Fibroblast of gingiva (primary cell): ENCODE measurements at places on chromosomes 3 and 15.
A peak's percentile ranks its signal among the peaks of the same experiment; 100 is the strongest.

- DNase-seq, result no peak
Measured at GRCh38 chr15:55106155-55106554, 90.6 kb downstream of the RSL24D1 start.

DNA sequence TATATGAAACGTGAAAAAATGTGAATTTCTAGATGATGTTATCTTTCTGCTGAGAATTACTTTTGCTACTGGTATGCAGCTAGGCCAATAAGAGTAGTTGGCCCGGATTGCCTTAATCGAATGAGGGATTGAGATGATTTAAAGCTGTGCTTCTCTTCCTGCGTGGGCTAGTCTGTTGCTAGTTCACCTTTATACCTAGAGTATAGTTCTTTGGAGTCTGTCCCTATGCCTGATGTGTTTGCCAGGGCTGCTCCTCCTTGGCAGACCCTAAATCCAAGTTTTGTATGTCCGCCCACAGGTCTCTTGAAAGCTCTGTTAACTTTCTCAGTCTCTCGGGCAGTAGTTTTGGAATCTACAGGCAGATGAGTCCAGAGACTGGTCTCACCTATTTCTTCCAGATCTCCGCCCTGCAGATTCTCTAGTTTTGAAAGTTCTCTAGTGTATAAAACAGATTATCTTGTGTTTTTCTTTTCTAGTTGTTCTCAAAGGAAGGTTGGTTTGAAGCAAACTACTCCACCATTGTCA, 64.9 kb downstream of the MEF2A start:
- no peak for DNase-seq

DNA sequence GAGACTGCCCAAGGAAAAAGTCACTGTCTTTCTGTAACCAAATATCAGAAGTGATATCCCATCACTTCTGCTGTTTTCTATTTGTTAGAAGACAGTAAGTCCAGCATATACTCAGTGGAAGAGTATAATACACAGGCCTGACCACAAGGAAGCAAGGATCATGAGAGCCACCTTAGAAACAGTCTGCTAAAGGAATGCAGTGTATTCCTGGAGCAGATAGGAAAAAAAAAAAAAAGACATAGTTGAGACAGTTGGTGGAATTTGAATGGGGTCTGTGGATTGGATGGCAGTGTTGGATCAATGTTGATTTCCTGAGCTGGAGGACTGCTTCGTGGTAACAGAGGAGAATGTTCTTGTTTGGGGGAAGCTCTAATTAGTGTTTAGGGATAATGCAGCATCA, 26.5 kb upstream of the FBXL2 start:
- DNase-seq, result no peak

GRCh38 chr3:183930086-183930485, 45.4 kb upstream of the PARL start:
- DNase-seq, result no peak

GRCh38 chr3:134299185-134299887, 48.7 kb upstream of the RYK start:
- peak; percentile 34 for DNase-seq

DNA sequence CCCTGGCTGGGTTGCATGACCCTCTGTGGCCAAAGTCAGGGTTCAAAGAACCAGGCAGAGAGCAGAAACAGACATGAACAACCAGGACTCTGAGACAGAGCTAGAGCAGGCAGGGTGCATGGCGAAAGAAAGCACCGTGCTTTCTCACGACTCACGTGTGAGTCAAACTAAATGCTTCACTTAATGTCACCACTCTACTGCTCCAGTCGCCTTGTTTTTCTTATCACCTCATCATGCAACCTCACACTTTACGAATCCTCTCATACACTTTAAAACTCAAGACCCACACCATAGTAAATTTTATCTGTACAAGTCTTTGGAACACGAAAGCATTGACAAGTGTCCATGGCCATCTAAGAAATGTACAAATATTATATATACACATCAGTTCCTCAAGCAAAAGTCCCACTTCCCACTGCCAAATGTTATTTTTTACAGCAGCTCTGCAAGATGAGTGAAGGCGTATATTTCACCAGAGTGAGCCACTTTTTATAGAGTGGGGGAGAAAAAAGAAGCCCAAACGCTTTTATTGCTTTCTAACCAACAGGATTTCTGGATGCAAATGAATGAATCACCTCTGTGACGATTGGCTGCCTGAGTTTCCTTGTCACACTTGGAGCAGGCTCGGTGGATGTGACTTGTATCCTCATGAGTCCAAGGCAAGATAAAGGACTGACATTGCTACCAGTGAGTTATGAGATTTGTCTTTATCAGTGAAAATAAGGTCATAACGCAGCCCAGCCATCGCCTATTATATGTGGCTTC, 16.0 kb upstream of the MEGF11 start:
- no peak for DNase-seq
